NCI-H446 treated with DMSO at 0.1 percent for 48 hours (cell line): ENCODE measurements at places on chromosomes 6 and 20.

DNA sequence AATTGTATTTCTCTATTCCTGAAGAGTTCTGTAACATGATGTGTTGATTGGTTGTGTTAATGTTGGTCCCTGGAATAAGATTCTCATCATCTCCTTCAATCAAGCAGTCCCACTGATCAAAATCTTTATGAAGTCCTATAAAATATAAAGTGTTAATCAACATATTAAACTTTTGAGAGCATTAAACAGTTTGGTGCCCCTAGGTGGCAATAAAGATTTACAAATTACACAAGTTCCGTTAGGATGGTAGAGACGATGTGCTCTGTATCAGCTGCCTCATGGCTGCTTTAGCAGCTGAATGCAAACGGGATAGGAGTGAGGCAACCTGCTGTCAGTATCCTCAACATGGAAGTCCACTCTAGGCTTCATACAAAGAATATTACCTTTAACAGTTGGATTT is 16.9 kb downstream of the TDRD6 start:
- no peak for DNase-seq

GRCh38 chr20:44967207-44967807 is 995 bp downstream of the STK4 start:
- no peak for DNase-seq

DNA sequence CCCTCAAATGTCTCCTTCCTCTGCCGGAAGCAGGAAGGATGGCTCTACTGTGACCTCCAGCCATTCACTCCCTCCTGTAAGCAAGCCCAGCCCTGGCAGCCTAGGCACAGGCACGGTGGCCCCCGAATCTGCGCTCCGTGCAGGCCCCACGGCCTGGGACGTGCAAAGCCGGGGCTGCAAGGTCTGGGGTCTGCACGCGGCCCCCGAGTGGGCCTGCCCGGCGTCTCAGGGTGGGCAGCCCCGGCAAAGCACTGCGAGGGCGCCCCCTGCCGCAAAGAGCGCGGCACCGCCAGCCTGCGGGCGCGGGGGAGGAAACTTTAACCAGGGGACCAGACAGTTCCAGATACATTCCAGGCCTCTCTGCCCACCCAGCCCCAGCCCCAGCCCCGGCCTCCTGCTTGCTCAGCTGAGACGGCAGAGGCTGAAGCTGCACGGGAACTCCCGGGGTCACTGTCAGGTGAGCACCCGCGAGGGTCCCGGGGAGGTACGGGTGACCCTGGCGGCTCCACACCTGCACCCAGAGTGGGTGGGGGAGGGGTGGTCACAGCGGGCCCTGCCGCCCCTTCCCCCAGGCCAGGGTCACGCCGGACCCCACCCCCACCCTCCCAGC is 98.8 kb downstream of the ASXL1 start:
- DNase-seq, result no peak

DNA sequence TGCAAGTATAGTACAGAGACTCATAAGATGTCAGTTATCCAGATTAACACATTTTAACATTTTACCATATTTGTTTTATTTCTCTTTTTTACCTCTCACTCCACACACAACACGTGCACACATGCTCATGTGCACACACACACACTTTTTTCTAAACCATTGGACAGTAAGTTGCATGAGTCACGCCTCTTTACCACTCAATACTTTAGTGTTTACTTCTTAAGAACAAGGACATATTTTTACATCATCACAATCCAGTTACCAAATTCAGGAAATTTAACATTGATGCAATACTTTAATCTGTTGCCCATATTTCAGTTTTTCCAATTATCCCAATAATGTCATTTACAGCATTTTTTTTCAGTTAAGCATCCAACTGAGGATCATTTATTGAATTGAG is 109.0 kb downstream of the RIN2 start:
- DNase-seq, result no peak

DNA sequence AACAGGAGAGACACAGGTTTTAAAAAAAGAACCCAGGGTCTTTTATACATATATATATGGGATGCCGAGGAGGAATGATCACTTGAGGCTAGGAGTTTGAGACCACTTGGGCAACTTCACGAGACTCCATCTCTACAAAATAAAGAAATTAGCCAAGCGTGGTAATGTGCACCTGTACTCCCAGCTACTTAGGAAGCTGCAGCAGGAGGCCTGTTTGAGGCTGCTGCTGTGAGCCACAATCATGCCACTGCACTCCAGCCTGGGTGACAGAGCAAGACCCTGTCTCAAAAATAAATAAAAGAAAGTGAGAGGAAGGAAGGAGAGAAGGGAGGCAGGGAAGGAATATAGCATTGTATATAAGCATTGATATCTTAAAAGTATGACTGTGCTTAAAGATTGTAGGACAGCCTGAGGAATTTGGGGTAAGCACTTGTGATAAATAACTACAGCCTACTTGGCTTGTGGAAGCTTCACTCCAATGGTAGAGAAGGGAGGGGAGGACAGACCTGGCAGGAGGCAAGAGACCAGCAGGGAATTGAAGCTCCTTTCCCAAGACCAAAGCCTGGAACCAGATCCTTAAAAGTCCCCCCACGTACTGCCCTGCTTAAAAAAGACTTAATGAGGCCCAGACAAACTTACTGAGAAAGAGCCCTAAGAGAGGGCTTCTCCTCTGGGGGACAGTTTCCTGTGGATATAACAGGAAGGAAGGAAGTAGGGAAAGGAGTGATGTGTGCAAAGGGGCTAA is 2.5 kb upstream of the SNTA1 start:
- no peak for DNase-seq

DNA sequence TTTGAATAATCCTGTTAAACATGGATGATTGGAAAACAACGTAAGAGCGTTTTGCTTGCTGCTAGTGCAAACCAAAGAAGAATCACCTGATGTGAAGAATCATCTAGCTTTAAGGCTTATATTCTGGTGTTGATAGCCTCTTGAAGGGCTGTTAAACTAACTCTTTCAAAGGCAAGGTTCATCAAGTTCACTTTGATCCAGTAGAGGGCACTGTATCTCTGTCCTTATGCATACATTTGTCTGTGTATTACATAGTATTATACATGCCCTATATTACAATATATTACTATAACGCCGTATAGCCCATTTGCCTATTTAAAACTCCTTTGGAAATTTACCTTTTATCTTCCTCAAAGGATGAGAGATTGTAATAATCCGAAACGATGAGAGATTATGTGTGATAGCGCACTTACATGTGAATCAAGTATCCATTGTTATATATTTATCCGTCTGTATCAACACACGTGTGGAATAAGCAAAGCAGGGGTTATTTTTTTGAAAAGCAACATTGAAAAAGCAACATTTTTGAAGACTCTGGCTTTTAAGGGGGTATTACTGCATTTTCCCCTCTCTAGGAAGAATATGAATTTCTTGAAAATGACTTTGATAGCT is 50.8 kb upstream of the NRN1 start:
- peak; percentile 9 for DNase-seq

DNA sequence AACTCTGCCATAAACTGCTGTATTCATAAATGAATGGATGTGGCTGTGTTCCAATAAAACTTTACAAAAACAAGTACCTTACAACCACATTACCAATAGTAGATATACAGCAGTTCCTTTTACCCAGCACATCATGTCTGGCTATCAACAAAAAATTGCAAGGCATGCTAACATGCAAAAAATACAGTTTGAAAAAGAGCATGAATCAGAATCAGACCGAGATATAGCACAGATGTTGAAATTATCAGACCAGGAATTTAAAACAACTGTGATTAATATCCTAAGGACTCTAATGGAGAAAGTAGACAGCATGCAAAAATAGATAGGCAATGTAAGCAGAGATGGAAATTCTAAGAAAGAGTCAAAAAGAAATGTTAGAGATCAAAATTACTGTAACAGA is 8.4 kb upstream of the NUS1 start:
- no peak for DNase-seq

DNA sequence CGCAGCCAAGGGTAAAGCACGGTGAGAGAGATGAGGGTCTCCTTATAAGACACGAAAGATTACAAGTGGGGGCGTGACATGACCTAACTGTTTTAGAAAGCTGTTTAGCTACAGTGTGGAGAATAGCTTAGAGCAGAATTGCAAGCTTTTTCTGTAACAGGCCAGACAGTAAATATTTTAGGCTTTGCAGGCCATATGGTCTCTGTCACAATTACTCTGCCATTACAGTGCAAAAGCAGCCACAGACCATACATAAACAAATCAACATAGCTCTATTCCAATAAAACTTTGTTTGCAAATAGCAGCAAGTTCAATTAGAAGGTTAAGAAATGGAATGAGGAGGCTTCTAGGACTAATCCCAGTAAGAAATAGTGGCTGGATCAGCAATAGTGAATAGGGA is 16.8 kb downstream of the PGM3 start:
- DNase-seq, result no peak

- DNase-seq, result no peak
These were observed 35.7 kb downstream of the TGM2 start for GRCh38 chr20:38129248-38129865.

DNA sequence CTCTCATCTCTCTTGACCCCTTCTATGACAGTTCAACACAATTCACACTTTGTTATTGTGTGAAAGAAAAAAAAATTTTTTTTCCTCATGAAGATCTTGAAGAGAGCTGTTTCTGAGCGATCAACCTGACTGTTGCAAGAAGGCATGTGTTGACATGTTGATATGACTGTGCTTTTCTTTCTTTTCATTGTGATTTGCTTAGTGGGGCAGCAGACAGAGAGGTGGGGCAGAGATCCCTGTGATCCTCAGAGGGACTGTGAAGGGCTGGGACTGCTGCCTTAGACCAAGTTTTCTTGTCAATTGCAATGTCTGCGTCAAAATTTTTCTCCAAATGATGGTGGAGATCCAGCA is 70.8 kb upstream of the IYD start:
- DNase-seq, result no peak

DNA sequence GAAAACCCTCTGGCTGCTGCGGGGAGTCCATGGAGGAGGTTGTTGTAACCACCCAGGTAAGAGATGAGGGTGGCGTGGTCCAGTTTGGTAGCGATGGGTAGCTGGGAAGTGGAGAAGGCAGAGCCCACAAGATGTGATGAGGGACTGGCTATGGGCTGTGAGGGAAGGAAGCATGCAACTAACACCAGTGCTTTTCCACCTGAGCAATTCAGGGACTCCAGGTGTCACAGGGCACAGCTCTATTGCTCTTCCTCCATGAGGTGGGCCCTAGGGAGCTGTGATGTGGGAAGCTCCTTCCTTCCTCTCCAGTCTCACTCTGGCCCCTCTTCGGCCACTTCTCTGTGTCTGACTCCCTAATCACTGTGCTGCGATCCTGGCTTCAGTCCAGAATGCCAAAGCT is 32.4 kb upstream of the TGM6 start:
- DNase-seq, result no peak

GRCh38 chr6:149593408-149593807 is 27.2 kb downstream of the GINM1 start:
- DNase-seq, result no peak
